LNCaP clone FGC (cell line): ENCODE measurements at places on chromosomes 2 and 18.
A peak's percentile ranks its signal among the peaks of the same experiment; 100 is the strongest.

DNA sequence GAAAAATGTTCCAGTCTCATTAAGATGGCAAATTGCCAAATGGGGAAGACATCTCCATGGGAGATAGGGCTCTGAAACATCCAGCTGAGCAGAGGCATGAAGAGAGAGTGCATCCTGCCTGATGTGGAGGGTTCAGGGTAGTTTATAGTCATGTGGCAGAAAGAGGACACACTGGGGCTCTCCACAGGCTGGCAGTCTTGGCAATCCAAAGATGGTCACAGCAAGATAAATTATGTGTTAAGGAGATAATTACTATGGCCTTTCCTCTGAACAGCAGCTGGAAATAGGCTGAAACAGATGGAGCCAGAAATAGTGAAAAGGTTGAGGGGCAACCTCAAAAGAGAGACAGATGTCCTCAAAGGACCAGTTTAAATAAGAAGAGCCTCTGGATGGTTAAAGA is 97.2 kb downstream of the DCC start:
- no peak for DNase-seq

DNA sequence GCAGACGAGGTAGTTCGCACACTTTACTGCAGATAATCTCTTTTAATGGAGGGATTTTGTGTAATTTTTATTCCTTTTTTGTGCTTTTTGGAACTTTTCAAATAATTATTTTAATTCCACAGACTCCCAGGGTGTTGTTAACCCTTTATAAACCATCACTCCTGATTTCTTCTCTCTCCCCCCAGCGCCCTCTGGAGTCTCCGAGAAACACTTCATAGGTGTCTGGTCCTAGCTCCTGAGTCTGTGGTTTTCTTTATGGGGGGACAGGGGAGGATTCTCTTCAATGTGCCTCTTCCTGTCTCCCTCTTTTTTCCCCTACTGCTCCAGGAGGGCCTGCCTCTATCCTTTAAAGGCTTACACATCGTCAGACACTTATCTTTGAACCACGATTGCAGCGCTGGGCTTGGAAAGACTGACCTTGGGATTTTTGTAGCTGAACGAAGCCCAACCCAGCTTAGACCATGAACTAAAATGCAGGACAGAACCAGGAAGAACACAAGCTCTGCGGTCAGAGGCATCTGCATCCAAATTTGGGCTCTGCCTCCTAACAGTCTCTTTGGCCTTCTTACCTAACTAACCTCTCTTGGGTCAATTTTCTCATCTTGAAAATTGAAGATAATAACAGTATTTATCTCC is 7.1 kb upstream of the PKDCC start:
- no peak for DNase-seq

DNA sequence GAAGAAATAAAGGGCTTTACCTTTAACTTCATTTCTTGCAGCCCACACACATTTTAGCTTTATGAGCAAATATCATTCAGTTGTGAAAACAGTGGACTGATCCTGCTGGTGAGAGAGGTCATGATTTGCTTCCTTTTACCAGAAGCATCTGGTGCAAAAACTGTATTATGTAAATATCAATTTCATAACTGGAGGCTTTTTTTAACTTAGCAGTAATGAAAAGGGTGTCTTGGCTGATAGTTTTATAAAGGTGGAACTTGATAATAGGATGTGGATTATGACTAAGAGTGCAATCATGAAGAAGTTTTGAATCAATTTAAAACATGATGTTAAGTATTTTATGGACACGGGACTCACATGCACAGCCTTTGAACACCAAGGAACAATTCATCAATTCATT is 304.4 kb downstream of the GULP1 start:
- no peak for DNase-seq

- DNase-seq = no peak
Observed at GRCh38 chr2:118046634-118047210, 32.9 kb upstream of the CCDC93 start.

DNA sequence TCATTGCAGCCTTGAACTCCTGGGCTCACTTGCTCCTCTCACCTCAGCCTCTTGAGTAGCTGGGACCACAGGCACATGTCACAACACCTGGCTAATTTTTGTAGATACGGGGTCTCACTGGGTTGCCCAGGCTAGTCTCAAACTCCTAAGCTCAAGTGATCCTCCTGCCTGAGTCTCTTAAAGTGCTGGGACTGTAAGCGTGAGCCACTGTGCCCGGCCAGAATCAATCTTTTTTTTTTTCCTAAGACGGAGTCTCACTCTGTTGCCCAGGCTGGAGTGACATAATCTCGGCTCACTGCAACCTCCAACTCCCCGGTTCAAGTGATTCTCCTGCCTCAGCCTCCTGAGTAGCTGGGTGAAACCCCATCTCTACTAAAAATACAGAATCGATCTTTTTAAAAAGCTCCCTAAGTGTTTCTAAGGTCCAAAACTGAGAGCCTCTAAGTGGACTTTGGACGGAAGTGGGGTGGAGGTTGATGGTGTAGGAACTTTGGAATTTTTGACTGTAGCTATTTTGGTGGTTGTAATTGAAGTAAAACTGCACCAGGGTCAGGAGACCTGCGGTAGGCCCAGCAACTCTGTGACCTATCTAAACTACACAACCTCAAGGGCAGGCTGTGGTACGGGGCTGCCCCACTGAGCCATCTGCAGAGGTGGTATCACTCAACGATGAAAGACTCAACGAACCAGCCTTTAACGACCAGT is 82.9 kb downstream of the POLR1A start:
- no peak for DNase-seq

- no peak for DNase-seq
Observed at GRCh38 chr2:238203973-238204683, 633 bp upstream of the ILKAP start.

DNA sequence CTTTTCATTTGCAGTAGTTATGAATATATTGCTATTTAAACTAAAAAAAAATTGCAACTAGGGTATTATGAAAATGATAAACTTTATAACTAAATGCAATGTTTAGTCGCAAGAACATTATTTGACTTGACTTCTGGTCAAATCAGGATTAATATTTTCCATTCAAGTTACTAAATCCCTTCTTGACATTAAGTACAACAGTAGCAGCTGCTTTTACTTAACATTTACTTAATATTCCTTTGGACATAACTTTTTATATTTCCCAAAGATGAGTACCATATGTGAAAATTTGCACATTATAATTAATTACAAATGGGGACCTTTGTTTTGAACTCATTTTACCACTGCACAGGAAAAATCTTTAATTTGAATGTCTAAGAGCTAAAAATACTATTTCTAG is 74.0 kb downstream of the PMS1 start:
- DNase-seq = no peak

- DNase-seq = no peak
Observed at GRCh38 chr2:197200051-197200761, 110.4 kb downstream of the ANKRD44 start.

DNA sequence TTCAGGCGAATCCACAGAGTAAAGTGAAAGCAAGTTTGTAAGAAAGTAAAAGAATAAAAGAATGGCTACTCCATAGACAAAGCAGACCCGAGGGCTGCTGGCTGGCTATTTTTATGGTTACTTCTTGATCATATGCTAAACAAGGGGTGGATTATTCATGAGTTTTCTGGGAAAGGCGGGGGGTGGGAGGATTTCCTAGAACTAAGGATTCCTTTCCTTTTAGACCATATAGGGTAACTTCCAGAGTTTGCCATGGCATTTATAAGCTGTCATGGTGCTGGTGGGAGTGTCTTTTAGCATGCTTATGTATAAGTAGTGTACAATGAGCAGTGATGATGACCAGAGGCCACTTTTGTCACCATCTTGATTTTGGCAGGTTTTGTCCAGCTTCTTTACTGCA is 59.8 kb downstream of the SLC4A3 start:
- DNase-seq = no peak

DNA sequence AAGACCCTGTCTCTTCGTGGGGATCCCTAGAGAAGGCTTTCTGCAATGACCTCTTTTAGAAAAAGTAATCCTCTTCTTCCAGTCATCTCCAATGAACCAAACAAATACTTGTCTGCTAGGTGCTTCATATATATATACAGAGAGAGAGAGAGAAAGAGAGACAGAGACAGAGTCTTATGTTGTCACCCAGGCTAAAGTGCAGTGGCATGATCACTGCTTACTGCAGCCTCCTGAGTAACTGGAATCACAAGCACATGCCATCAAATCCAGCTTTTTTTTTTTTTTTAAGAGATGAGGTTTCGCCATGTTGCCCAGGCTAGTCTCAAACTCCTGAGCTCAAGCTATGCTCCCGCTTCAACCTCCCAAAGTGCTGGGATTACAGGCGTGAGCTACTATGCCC is 18.6 kb upstream of the PKDCC start:
- DNase-seq = no peak

DNA sequence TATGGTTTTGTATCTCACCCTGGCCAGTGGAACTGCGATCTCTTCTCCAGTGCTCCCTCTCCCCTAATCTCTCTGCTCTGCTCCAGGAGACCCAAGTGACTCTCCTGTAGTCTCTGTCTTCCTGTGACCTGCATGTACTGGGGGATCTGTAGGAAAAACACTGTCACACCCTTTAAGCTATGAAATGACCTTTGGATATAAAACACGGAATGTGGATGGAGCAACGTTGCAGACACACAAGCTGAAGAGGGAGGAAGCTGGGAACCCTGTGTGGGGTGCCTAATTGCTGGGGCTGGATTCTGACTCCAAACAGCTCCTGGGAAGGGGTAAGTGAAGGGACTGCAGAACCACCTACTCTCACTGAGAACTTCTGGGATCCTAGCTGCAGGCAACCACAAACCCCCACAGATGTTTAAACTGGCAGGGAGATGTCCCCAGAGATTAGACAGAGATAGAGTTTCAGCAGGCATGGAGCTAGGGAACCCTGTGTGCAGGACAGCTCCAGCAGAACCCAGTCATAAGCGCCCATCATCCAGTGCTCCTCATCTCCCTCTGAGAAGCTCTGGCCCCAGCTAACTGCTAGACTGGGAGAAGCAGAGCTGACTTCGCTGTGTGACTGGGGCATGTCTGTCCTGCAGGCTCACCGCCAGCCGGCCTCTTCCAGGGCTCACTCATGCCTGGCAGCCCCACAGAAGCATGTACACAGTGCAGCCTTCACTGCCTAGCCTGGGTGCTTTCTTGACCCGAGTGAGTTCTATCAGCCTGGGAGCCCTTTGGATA is 482.7 kb upstream of the SETBP1 start:
- no peak for DNase-seq

GRCh38 chr18:77098029-77098428 is 34.6 kb downstream of the MBP start:
- no peak for DNase-seq

DNA sequence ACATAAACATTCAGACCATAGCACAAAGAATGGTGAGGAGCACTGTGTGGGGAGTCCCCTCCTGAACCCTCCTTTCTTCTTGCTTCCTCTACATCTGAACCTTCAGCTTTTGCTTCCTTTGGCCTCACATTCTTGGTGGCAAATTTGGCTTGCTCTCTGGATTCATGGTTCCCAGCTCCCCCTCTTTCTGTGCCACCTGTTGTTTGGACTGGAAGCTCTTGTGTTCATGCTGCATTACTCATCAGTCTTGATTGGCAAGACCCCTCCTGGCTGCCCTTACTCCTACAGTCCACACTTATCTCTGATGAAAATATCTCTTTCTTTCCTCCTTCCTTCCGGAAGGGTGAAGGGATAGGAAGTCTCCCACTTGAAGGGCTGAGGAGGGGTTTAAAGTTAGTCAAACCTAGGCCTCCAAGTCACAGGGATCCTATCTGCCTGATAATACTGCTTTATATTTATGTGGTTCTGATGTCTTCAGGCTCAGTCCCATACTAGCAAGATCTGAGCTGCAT is 70.0 kb downstream of the MYO3B start:
- no peak for DNase-seq

- no peak for DNase-seq
Observed at GRCh38 chr2:17148407-17149145, 369.7 kb downstream of the RAD51AP2 start.

GRCh38 chr2:151277067-151277466 is 12.4 kb downstream of the NMI start:
- no peak for DNase-seq

GRCh38 chr2:239259603-239260298 is 141.1 kb downstream of the HDAC4 start:
- no peak for DNase-seq

GRCh38 chr2:9712263-9712662 is 81.5 kb upstream of the YWHAQ start:
- no peak for DNase-seq

GRCh38 chr2:53167227-53167626 is 600.4 kb upstream of the CHAC2 start:
- no peak for DNase-seq

DNA sequence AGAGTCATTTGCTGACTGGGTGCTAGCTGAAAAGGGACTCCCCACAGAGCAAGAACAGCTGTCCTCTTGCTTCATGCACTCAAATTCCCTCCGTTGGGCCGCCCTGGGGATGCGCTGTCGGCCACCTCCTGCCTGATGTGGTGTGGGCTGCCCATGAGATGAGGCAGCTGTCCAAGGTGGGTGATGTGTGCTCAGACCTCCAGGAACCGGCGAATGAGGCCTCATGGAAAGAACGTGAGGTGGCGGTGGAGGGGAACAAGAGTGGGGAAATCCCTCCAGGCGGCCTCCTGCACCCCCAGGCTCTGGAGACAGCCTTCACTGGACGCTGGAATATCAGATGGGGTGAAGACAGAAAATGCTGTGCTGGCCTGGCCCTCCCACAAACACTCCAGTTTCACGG is 79.8 kb downstream of the LONRF2 start:
- no peak for DNase-seq

- no peak for DNase-seq
Observed at GRCh38 chr2:196245378-196246140, 74.2 kb upstream of the STK17B start.

GRCh38 chr2:169797601-169798000 is 1.1 kb upstream of the SSB start:
- no peak for DNase-seq

- peak; percentile 11 for DNase-seq
Observed at GRCh38 chr2:33521791-33522281, 45.4 kb downstream of the RASGRP3 start.

DNA sequence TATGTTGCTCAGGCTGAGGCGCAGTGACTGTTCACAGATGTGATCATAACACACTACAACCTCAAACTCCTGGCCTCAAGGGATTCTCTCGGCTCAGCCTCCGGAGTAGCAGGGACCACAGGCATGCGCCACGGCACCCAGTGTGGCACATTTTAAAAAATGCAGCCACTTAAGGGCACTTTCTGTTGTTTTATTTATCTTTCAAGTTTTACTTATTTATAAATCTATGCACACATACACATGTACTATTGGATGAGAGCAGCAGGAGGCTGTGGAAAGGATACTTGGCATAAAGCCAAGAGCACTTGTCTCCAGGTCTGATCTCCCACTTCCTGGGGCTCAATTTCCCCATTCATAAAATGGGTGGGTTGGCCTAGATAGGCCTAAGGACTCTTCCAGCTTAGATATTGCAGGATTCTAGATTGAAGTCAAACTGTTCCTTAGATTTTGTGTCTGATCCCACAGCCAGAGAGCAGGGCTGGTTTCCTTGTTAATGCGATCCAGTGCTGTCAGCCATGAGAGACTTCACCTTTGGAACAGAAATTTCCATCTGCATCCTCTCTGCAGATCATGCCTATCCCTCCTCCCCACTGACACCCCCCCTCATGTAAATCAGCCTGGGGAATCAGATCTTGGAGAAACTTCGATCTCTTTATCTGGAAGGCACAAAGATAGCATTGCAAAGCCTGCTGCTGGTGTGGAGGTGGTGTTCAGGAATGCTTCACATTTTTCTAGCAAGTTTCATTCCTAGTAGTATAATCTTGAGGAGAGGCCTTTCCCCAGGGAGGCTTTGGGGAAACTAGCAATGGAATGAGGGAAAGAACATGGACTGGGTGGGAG is 24.7 kb downstream of the PCBP1 start:
- DNase-seq = no peak

- DNase-seq = peak; percentile 68
Observed at GRCh38 chr2:159712143-159712928, at the start of gene MARCHF7. TSS of gene MARCHF7 (plus strand) at chr2:159712506. CDS start at chr2:159729023, 16,517 bp downstream.

GRCh38 chr18:62329691-62330454 is 4.8 kb downstream of the TNFRSF11A start:
- DNase-seq = peak; percentile 43
